ENCODE measurements at places on chromosomes 6 and 20.

DNA sequence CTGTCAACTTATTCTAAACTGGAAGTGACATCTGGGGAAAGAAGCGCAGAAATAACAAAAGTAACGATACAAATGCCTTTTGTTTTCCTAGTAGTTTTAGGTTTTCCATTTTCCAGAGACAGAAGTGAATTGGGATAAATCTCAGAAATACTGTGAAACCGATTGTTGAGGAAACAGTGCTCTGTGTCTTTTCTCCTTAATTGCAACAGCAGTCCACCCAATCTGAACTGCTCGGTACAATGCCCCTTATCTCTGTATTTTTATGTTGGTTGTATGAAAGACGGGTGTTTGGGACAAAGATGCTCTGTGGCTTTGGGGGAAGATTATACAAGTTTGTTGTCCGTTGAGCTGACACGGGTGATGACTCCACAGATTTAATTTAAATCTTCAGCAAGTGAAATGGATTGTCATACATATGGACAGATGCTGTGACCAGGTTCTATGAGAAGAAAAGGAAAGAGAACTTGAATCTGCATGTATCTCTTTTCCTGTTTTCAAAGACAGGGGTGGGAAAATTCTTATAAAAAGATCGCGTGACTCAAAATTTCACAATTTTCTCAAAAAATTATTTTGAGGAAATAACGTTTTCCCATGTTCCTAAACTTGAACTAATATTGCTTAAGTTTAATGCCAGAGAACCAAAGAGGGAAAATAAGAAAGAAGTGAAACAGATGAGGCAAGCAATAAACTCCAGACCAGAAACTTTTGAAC is 41.2 kb downstream of the SASH1 start:
- no peak for DNase-seq

GRCh38 chr6:25053875-25054371 is 118.2 kb upstream of the RIPOR2 start:
- DNase-seq, result no peak

DNA sequence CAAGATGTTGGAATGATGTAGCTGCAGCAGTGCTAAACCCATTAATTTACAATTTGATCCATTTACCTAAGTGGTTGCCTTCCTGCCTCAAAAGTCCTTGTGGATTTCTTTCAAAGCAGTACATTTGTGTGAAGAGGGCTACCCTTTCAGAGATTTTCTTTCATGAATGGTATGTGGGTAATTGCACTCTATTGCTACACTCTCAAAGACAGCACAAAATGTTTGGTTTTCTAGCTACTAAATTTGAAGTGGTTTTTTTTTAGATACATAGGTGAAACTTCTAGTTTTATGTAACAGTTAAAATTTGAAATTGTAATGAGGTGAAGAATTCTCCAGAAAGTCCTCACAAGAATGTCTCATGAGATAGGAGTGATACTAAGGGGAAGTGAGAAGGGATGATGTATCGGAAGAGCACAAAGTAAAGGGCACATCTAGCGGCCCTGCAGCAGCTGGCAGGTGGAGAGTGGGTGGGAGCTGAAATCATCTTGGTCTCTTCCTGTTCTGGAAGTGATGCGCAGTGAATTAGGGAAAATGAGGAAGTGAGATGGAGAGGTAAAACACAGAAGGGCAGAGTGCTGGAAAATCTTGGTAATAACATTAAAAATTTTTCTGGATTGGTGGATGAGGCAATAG is 236.8 kb upstream of the MAN1A1 start:
- DNase-seq, result no peak

DNA sequence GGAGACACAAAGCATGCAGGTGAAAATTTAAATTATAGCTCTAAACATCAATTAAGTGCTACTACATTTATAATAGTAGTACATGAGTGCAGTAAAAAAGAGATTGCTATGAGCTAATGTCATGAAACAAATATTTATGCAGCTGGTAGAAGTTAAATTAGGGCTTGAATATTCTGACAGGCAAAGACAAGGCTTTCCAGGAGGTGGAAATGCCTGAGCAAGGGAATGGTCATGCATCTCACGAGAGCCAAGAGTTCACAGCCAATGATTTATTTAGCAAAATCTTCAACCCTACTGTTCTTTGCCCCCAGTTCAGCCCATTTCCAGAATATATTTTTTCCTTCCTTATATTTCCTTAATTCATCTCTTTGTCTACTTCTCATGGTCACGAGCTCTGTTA is 128.9 kb downstream of the HIVEP2 start:
- no peak for DNase-seq

- DNase-seq, result no peak
Observed at GRCh38 chr6:150048099-150048498, 20.8 kb downstream of the ULBP3 start.

DNA sequence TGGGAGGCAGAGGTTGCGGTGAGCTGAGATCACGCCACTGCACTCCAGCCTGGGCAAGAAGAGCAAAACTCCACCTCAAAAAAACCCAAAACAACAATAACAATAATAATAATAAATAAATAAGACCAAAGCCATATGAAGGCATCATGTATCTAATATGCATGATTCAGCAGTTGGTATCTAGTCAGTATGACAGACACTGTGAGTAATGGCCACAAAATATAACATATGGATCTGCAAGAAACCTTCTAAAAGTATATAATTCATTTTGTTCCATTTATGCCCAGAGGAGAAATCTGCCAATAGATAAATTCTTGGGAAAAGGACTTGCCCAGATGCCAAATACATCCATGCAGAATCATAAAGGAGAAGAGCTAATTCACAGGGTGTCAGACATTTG is 252.3 kb downstream of the BTBD9 start:
- DNase-seq, result no peak

DNA sequence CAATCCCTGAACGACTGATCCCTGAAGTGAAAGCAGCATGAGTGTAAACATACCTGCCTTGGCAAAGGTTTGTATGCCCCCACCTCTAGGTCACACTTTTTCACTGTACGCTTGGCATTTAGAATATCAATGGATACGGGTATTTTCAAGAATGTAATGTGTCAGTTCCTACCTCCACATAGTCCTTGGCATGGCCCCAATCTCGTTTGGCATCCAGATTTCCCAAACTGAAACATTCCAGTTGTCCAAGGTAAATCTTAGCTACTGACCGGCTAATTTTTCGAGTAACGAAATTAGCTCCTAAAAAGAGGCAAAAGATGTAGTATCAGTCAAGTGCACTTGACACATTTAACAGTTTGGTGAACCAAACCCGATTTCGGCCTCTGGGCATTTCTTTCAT is 315.5 kb downstream of the GMDS start:
- DNase-seq, result no peak

DNA sequence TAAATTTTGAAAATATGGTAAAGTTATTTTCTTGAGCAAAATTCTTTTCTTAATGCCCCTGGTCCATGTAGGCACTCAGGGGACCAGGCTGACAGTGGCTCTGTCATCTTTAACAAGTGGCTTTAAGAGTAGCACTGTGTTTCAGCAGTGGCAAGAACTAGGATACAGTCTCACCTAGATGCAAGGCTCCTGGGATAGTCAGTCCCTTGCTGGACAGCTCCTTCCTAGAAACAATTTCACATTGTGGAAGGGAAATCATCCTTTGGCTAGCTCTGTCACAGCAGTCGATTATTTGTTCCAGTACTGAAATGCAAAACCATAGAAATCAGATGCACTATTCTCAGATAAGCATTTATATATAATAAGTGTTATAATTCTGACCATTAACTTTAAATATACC is 175.4 kb upstream of the KCNQ5 start:
- no peak for DNase-seq

GRCh38 chr6:84979541-84979940 is 215.1 kb upstream of the TBX18 start:
- no peak for DNase-seq

- DNase-seq, result no peak
Observed at GRCh38 chr6:12324748-12325147, 34.6 kb downstream of the EDN1 start.

- DNase-seq, result no peak
Observed at GRCh38 chr20:25070821-25071473, 11.0 kb downstream of the VSX1 start.
